Suppressor macrophage (primary cell): ENCODE measurements at places on chromosomes 6 and 20.

DNA sequence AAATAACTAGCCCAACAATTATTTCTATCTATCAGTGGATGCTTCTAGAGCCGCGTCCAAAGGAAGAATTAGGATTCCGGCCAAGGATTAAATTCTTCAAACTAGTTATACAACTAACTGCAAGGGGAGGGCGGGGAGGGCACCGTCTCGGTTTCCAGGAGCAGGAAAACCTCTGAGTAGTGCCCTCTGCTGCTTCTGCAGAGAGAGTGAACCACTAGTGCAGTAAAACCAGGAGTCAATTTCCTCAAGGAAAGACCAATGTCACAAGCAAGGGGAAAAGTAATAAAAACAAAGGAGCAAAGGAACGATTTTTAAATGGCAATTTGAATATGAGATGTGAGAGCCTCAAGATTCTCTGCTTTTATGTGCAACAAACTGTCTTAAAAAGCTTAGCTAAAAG, 16.5 kb upstream of the UBE2J1 start:
- no peak for DNase-seq

- DNase-seq = no peak
These were observed 215.2 kb downstream of the PTPRK start for GRCh38 chr6:128305228-128305627.

GRCh38 chr6:22614547-22614946, 45.2 kb downstream of the HDGFL1 start:
- DNase-seq = no peak

- no peak for DNase-seq
These were observed 206.3 kb downstream of the ZDHHC14 start for GRCh38 chr6:157587127-157587926.

DNA sequence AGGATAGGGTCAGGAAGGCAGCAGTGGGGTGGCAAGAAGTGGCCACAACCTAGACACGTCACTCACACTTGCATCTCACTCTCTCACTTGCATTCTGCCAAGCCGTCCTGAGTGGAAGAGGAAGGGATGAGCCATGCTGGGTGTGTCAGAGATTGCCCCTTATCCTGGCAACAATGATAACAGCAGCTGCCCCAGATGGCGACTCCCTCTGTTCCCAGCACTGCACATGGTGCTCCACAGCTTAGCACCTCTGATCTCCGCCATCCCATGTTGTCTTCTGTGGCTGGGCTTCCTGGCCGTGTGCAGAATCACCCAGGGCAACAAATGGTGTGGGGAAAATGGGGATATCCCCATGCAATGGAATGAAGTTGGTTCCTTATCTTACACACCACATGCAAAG, 11.1 kb downstream of the KCNB1 start:
- no peak for DNase-seq

DNA sequence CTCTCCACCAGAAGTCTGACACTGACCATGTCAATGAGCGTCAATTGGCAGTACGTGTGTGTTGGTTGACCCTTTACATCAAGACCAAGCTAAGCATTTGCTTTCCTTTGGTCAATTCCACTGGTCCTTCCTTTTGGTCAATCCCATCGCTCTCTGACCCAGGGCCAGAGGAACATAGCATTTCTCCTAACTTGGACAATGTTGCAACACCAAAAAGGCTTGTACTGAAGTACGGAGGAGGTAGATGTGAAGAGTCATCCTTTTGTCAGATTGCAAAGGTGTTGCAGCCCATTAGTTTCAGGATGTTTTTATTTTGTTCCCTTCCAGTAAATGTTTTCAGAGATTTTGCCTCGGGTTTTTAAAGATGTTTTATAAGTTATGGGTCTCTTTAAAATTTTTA, 24.6 kb downstream of the EDN1 start:
- no peak for DNase-seq

GRCh38 chr20:2059411-2059810, 42.2 kb upstream of the STK35 start:
- DNase-seq = no peak

- peak; percentile 62 for DNase-seq
These were observed 26.0 kb upstream of the CRIP3 start for GRCh38 chr6:43334466-43335095.

GRCh38 chr6:74891349-74891831, 314.5 kb downstream of the COL12A1 start:
- DNase-seq = no peak

GRCh38 chr20:8670207-8670892, 398.5 kb upstream of the PLCB4 start:
- no peak for DNase-seq

DNA sequence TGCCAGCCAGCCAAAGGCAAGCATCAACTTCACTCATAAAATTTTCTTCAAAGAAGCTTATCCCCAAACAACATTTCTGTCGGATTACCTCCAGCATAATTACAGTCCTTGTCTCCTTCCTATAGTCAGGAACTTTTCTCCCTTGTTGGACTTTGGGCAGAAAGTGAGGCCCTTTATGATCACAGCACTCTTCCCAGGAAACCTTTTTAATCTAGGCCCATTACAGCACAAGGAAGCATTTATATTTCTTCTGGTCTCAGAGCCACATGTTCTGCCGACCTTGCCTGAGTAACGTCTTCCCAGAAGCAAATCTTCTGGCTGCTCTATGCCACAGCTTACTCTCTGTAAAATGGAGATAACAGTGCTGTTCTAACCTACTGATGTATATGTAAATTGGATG, 437.2 kb upstream of the SLC35B3 start:
- no peak for DNase-seq

DNA sequence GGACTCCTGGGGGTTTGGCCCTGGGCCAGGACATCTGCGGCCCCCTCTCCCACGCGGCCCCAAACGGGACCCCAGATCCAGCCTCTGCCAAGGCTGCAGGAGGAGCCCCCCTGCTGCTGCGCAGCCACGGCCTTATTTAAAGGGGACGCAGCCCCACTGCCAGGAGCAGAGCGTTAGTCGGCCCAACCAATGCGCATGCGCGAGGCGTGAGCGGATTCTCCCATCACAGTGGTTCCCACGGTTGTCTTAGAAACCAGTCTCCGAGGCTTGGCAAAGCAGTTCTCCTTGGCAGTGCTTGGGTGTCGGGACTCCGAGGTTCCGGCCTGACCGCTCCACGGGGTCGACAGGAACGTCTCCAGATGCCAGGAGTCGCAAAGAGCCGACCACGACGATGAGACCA, 288.3 kb upstream of the ZNF337 start:
- peak; percentile 32 for DNase-seq
